ENCODE measurements at places on chromosomes 16 and 17.

DNA sequence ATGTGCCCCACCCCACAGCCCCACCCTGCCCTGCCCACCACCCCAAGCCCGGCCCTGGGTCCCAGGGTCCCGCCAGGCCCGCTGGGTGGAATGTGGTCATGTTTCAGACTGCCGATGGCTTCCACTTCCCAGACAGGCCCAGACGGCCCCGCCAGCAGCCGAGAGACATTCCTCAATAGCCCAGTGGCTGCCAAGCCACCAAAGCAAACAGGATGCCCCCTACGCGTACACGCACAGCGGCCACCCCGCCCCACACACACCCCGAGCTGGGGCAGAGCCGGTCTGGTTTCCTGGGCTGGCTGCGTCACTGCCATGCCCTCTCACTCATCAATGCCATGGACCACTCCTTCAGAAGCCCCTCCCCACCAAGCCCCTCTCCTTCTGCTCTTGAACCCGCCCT lies 1.2 kb upstream of the KRT17 start:
- DNase-seq: no peak

GRCh38 chr17:75927286-75927922 lies 13.4 kb downstream of the FBF1 start:
- DNase-seq: peak; percentile 54

DNA sequence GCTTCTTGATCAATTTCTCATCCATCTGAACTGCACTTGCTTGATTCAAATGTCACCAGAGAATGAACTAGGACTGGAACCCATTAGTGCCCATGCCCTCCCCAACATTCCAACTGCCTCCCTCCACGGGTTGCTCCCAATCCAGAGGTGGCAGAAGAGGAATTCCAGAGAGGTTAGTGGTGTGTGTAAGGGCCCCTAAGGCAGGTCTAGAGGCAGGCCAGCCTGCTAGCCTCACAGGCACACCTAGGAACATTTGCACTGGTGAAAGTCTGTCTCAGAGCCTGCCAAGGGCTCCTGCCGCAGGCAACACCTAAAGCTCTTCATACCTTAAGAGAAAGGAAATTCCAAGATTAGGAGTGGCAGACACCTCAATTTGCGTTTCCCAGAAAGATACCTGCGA lies 21.2 kb upstream of the CMTM4 start:
- DNase-seq: no peak

DNA sequence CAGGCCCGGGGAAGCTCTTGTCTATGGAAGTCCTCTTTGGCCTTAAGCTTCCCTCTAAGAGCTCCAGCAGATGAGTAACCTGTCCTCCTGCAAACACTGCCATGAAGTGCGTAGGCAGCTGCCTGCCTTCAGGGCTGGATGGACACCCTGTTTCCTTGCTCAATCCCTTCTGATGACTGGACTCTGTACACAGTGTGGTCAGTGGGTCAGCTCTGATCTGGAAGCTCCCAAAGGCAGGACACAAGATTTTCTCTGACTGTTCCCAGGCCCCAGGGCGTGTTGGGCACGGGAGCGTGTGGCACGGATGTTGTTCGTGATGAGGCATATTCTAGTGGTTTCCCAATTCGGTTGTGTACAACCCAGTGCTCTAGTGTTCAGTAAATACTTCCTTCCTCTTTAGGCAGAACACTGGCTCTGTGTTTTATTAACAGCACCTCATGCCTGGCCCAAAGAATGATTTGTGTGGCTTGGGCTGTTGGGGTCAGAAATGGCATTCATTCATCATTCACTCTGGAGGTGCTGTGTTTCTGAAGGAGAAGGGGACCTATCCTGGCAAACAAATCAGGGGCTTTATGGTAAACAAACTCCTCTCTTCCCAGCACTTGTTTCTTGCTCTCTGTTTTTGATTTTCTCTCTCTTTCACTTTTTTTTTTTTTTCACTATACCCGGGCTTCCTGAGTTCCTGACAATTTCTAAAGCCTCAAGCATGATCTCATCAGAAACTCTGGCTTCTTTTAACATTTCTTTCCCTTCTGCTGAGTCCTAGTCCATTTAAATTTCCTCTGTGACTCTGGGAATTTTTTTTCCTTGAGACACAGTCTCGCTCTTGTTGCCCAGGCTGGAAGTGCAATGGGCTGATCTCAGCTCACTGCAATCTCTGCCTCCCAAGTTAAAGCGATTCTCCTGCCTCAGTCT lies 12.0 kb upstream of the RNF157 start:
- DNase-seq: peak; percentile 78

GRCh38 chr17:357644-358043 lies 5.0 kb upstream of the RPH3AL start:
- DNase-seq: no peak

GRCh38 chr17:7886227-7887037 lies 2.2 kb upstream of the CHD3 start:
- peak; percentile 53 for DNase-seq

DNA sequence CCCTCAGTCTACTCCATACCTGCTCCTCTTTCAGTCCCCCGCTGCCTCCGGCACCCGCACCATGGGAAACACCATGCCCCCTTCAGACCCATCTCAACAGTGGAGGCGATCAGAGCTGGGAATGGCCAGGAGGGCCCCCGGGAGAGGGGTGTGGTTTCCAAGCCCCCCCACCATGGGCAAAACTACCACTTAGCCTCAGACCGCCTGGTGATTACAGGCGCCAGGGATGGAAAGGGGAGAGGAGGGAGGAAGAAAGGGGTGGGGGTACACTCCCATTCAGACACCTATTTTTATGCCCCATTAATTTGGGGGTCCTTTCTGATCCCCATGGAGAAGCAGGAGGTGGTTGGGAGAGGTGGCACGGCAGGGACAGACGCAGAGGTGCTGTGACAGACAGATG lies at the start of gene C17orf114:
Gene C17orf114, minus strand, starts transcription at position 101 of the 400 bp plus-strand sequence.
- no peak for DNase-seq

- no peak for DNase-seq
These were observed 14.2 kb upstream of the ADGRG3 start for GRCh38 chr16:57653936-57654335.

DNA sequence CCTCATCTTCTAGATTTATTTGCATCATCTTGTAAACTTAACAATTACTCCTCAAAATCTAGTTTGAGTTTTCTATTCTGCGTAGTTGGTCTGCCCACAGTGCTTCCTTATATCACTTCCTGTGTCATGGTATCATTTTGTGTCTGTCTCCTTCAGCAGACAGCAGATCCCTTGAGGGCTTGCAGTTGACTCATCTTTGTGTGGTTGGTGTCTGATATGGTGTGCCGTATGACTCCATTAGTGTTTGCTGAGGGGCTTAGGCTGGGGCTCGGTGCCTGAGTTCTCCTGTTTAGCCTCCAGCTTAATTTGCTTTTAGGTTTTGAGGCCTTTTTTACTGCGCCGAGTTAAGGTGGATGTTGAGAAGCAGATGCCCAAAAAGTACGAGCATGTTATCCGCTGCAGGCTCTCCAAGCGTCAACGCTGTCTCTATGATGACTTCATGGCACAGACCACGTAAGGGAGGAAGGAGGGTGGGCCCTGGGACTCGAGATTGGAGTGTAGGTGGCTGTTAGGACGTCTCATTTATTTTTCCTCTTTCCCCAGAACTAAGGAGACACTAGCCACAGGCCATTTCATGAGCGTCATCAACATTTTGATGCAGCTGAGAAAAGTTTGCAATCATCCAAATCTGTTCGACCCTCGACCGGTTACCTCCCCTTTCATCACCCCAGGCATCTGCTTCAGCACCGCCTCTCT lies 16.9 kb downstream of the SRCAP start:
- DNase-seq: no peak

DNA sequence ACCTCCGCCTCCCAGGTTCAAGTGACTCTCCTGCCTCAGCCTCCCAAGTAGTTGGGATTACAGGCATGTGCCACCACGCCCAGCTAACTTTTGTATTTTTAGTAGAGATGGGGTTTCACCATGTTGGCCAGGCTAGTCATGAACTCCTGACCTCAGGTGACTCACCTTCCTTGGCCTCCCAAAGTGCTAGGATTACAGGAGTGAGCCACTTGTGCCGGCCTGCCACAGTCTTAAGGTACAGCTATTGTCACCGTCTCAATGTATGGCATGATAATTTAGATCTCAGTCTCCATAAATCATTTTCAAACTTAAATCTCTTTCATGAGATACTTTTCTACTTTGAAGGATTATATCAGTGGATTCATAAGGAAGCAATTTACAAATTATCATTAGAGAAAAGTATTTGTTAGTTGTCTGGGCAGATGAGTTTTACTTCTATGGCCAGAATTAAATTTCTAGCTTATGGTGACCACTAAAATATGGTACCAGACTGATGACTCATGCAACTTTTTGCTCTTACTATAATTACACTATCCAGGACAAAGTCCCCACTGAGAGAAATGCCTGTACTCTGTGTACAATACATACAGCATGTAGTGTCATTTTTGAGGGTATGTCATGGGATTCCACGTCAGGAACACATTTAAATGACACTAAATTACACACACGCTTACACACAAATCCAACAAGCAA lies 1230.3 kb upstream of the GOT2 start:
- no peak for DNase-seq

DNA sequence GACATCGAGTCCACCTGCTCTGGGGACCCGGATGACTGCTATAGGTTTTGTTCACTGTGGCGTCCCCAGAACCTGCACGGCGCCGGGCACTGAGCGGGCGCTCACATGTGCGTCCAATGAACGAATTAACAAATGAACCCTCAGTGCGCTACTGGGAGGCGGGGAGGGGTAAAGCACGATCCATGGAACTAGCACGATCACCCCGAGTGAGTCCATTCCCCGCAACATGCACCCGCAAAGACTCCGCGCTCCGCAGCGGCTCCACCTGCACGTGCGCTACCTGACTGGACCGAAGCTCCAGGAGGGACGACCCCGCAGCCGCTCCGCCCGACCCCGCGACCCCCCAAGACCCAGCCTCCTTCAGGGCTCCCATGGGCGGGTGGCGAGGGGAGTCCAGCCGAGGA lies 491 bp downstream of the TRAP1 start:
- peak; percentile 38 for DNase-seq

DNA sequence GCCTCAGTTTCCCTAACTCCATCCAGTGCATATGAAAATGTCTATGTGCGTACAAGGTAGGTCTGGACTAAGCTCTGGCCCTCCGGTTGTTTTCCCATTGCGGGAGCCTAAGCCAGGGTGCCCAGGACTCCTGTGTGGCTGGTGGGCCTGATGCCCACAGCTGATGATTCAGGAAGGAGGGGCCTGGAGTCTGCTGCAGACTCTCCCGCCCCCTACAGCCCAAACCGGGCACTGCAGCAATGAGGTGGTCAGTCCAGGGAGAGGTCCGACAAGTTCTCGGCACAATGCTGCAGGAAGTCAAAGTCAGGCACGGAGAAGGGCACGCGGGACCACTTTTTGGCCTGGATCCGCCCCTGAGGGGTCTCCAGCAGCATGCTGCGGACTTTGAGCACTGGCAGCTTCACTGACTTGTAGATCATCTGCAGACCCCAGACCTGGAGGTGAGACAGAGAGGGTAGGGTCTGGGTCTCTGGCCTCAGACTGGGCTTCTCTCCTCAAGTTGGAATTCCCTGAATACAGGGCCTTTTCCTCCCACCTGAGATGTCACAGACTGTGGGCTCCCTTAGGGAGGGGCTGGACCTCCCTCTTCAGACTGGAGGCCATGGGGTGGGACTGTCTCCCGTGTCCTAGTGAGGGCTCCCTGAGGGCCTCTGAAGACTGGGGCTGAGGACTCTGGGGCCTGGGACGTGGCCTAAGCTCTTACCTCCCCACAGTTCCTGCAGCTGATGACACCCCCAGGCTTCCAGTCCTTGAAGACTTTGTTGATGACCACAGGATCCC lies 3.4 kb upstream of the ZNF385C start:
- DNase-seq: peak; percentile 86

Measured in mucosa of descending colon (tissue), 3 donors.